ENCODE measurements at places on chromosomes 4 and X. TPM values are rescaled to one million over a fixed set of nuclear protein-coding genes. Genes with fewer than 3 reads are reported as not detected.

DNA sequence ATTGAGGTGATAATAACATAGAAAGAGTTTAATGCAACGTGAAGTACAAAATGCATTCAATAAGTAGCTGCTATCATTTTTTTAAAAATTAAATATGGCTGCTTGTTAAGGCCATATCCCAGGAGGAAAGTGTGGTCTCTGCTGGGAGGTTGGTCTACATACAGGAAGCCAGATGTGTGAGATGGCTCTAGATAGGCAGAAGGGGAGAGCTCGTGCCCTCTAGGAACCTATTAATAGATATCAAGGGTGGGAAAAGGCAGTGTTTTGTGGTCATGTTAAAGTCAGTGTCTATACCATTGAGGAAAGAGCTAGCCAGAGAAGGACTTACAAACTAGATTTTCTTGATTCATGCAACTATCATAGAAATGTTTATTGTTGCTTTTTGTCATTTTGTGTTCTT, 140.5 kb downstream of the KLHL8 start:
- no peaks in the 10 kb centered on the region for H3K4me1 ChIP-seq
- H3K27ac ChIP-seq: no peak overlapping the region
- H3K36me3 ChIP-seq: peaks cover 11% of the 10 kb centered on the region
- DNase-seq: no peak
- no peak overlapping the region for H3K4me3 ChIP-seq
- no peaks in the 10 kb centered on the region for H3K27me3 ChIP-seq

Gene ZC4H2
- 9.3 TPM for total RNA-seq

DNA sequence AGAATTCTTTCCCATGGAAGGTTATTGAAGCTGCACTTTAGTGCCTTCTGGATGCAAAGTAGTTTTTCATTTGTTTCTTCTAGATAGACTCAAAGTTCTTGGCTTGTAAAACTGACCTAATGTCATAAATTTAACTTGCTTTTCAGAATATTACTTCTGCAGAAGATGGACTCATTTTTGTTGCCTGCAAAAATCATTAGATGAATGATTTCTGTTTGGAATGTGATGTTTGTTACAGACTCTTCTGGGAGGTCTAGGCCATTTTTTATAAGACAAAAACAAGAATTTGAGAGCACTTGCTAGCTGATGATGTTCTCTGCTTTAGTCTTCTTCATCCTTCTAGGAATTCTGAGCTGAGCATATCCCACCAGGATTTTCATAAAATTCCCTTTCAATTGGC, 308.6 kb upstream of the GIMD1 start:
- H3K4me3 ChIP-seq: no peak overlapping the region
- DNase-seq: no peak
- no peaks in the 10 kb centered on the region for H3K36me3 ChIP-seq
- no peak overlapping the region for H3K27ac ChIP-seq
- H3K4me1 ChIP-seq: no peaks in the 10 kb centered on the region

DNA sequence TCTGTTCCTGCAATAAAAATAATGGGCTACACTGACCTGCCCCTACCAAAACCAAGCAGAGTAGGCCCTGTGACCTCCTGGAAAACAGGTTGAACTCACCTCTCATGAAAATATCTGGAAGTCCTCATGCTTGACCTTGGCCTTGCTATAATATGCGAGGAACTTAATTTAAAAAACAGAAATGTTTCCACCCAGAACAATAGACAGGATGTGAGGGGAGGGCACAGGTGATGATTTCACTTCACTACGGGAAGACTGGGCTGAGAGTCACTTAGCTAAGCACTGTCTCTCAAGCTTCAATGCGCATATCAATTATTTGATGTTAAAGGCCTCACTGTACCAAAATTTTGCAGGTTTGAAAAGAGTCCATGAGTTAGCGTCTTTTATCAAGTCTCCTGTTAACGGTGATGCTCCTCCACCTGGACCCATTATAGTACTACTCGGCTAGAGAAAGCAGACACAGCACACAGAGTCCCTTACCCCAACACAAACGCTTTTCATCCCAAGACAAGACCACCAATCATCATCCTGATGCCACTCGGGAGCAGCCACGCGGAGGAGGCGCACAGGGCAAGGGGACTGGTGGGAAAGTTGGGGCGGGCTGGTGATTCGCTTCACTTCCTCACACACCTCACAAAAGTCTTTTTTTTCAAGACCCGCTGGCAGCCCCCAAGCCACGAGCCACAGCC, 25.9 kb downstream of the ZNF721 start:
- peak overlapping the region; percentile 95 for H3K4me3 ChIP-seq
- DNase-seq: no peak
- H3K27ac ChIP-seq: peak overlapping the region; percentile 94
- H3K4me1 ChIP-seq: peaks cover 11% of the 10 kb centered on the region

DNA sequence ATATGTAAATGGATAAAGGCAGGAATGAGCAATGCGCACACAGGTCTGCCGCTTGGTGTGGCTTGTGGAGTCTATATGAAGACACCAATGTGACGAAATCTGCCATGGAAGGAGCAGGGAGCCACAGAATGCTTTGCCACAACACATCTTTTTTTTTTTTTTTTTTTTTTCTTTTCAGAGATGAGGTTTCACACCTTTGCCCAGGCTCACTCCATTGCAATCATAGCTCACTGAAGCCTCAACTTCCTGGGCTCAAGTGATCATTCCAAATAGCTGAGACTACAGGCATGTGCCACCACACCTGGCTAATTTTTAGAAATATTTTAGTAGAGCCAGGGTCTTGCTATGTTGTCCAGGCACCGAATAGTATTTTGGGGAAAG, 17.4 kb upstream of the SLC34A2 start:
- H3K36me3 ChIP-seq: no peaks in the 10 kb centered on the region
- no peaks in the 10 kb centered on the region for H3K27me3 ChIP-seq
- H3K4me3 ChIP-seq: no peak overlapping the region
- no peak overlapping the region for H3K27ac ChIP-seq

DNA sequence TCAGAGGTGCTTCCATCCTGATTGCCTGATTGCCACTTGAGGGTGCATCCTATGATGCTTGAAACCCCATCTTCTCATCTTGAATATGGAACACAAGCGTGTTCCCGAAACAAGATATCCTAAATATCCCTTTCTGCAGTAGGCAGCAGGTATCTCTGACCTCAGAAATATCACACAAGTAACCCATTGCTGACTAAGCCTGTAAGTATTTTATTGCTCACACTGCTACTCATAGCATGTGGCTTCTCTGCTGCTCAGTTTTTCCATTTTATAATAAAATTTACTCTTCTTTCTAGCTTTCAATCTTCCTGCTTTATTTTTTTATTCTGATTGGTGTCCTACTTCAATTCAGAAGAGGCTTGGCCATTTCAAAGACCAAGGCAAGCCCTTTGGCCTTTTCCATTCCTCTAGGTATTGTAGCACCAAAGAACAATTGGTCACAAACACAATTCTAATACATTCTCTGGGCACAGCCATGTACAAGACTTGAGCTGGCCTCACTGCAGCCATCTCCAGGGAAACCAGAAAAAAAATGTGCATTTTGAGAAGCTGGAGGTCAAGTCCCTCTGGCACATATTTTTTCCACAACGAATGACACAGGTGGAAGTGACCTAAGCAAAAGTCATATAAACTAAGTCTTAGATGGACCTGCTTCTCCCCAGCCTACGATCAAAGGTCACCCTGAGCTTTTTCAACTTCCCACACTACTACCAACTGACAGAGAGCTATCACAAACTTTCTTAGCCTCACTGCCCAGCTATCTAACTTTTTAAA, 107.0 kb downstream of the OR13H1 start:
- H3K36me3 ChIP-seq: no peaks in the 10 kb centered on the region
- no peaks in the 10 kb centered on the region for H3K27me3 ChIP-seq
- DNase-seq: no peak

Gene THOC2
- total RNA-seq: 87.1 TPM
